HCT116 (cell line): ENCODE measurements at places on chromosomes 11 and 22.
A peak's percentile ranks its signal among the peaks of the same experiment; 100 is the strongest.

DNA sequence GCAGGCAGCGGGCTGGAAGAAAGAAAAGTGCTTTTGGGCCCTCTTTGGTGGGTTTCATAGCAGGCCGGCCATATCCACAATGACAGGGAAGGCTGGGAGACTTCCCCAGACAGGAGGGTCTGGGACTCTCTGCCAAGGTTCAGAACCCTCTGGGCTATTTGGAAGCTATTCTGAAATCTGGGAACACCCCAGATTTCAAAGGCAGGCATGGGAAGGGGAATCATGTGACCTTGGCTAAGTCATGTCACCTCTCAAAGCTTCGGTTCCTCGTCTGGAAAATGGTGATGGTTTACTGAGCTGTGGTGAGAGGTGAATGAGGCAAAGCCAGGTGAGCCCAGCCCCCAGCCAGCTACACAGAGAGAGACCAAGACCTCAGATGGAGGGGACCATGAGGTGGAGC, 4.6 kb downstream of the CASTOR1 start:
- H3K27ac ChIP-seq, result no peak overlapping the region
- H3K4me1 ChIP-seq, result peaks cover 36% of the 10 kb centered on the region
- no peak for DNase-seq
- no peaks in the 10 kb centered on the region for H3K27me3 ChIP-seq
- H3K36me3 ChIP-seq, result no peaks in the 10 kb centered on the region

- no peak for DNase-seq
- no peak overlapping the region for H3K27ac ChIP-seq
- H3K4me3 ChIP-seq, result no peak overlapping the region
- no peaks in the 10 kb centered on the region for H3K36me3 ChIP-seq
- H3K4me1 ChIP-seq, result no peaks in the 10 kb centered on the region
- no peaks in the 10 kb centered on the region for H3K27me3 ChIP-seq
Observed at GRCh38 chr11:59223611-59224010, 10.9 kb upstream of the MPEG1 start.

DNA sequence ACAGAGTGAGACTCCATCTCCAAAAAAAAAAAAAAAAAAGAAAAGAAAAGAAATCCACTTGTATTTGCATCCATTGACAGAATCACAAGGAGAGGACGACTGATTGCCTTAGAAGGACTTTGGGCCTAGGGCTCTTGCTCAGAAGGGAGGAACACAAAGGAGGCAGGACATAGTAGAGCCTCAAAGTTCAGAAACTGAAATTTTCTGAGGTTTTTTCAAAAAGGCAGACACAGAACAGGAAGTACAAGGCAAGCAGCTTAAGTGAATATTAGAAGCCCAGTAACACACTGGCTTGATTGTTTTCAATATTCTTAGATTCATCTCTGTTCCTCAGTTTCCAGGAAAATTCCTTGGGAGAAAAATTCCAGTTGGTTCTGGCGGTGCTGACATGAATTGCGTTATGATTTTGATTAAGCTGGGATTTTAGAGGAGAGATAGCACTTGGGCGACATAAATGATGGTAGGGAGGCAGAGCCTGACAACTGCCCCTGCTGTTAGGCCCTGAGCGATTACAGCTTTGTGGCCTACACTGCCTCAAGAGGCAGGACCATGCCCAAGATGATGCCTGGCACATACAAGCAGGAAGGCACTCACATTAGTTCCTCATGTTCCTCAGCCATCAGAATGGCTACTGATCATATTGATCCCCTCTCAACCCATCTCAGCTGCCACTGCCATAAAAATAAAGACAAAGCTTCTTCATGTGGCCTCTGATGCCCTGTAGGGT, 15.3 kb downstream of the CLPB start:
- no peaks in the 10 kb centered on the region for H3K27me3 ChIP-seq
- DNase-seq, result no peak
- H3K36me3 ChIP-seq, result no peaks in the 10 kb centered on the region

DNA sequence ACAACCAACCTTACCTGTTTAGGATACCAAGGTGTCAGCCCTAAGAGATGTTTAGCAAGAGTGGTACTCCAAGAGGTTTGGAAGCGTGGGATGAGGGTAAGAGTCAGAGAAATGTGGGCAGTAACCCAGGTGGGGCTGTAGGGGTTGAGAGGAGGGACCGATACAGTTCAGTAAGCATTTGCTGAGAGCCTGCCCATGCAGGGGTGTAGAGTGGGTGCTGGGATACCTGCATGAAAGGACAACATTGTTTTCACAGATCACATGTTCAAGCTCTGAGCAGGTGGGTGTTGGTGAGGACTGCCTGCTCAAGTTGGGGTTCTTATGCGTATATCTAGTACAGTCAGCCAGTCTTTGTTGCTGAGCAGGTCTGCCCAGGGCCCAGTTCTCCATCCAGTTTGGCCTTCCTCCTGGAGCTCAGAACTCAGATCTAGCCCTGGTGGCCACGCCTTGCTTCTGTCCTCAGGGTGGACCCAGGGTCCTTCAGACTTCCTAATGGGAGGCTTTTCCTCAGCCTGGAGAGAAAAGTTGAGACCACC, 14.8 kb downstream of the PPFIBP2 start:
- H3K36me3 ChIP-seq, result no peaks in the 10 kb centered on the region
- H3K27ac ChIP-seq, result no peak overlapping the region
- H3K27me3 ChIP-seq, result peaks cover 7% of the 10 kb centered on the region; the same call in 1 of the 2 replicates
- no peak overlapping the region for H3K4me3 ChIP-seq
- H3K4me1 ChIP-seq, result no peaks in the 10 kb centered on the region

DNA sequence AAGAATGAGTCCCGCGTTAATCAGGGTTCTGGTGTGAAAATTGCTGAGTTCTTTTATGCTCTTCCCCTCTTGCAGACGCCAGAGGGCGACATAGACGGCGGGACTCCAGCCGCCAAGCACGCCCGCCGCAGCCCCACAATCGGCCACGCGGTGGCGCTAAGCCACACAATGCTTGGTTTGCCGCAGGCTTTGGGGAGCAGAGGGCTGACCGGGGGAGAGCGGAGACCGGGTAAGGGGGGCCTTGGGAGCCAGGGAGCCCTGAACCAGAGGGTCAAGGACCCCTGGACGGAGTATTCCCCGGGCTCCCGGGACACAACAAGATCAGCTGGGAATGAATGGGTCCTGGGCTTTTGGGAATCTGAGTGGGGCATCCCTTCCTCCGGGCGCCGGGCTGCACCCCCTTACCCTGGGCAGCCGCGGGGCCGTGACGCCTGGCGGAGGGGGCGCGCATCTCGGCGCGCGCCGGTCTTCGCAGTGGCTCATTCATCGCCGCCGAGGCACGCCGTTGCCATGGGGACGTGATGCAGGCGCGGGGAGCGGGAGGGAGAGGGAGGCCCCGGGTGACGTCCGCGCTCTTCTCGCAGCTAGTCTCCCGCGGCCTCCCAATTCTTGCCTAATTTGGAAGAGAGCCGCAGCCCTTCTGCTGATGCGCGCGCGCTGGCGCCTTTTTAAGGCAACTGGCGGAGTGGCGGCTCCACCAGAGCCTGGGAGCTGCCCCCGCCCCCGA, 12.2 kb upstream of the NPAS4 start:
- H3K4me1 ChIP-seq, result peaks cover 3% of the 10 kb centered on the region; the same call in 1 of the 2 replicates
- no peaks in the 10 kb centered on the region for H3K36me3 ChIP-seq
- peaks cover 16% of the 10 kb centered on the region; the same call in 1 of the 2 replicates for H3K27me3 ChIP-seq
- DNase-seq, result peak; percentile 62

DNA sequence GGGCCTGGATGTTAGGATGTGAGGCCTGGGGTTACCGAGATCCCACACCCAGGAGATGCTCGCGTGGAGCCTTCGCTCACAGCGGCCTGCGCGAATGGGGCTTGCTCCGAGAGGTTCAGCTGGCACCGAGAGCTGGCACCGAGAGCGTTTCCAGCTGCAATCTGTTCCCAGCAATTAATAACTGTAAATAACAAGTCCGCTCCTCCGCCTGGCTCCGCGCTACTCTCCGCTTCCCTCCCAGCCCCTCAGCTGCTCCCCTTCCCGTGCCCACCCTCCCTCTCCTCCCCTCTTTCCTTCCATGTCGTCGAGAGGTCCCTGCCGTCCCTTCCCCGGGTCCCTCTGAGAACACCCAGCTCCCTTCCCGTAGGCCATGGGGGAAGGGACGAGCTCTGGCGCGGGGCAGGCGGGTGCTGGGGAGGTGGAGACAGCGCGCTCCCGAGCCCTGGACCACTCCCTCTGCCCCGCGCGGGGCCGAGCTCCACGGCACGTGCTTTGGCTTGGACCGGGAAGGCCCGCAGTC, 110.8 kb downstream of the WNT7B start:
- H3K4me1 ChIP-seq, result no peaks in the 10 kb centered on the region
- H3K27ac ChIP-seq, result no peak overlapping the region
- H3K27me3 ChIP-seq, result no peaks in the 10 kb centered on the region
- H3K4me3 ChIP-seq, result no peak overlapping the region

- no peaks in the 10 kb centered on the region for H3K4me1 ChIP-seq
- H3K36me3 ChIP-seq, result no peaks in the 10 kb centered on the region
- no peak overlapping the region for H3K27ac ChIP-seq
Observed at GRCh38 chr22:48822278-48823233, 1005.1 kb downstream of the BRD1 start.

DNA sequence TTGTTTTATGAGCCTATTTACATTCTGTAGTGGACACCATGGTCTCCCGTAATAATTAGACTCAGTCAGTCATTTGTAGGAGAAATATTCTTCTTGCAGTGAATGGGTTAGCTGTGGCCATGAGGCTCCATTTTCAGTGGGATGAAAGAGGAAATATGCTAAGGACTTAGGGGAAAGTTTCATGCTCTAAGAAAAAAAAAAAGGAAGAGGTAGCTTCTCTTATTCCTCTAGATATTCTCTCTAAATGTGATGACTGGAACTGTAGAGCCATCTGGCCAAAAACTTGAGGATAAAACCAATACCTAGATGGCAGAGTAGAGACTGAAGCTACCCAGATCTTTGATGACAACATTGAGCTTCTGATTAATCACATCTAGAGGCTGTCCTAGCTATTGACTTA, 75.8 kb upstream of the SESN3 start:
- DNase-seq, result no peak
- H3K36me3 ChIP-seq, result no peaks in the 10 kb centered on the region
- H3K4me3 ChIP-seq, result no peak overlapping the region
- 0 out of 2 replicates have a peak, but pooled peaks cover 8% of the 10 kb centered on the region for H3K27me3 ChIP-seq
- H3K4me1 ChIP-seq, result no peaks in the 10 kb centered on the region
- no peak overlapping the region for H3K27ac ChIP-seq

GRCh38 chr11:134630861-134631260, 218.8 kb upstream of the B3GAT1 start:
- no peak overlapping the region for H3K27ac ChIP-seq
- no peaks in the 10 kb centered on the region for H3K4me1 ChIP-seq
- no peak for DNase-seq
- H3K27me3 ChIP-seq, result peaks cover 25% of the 10 kb centered on the region

DNA sequence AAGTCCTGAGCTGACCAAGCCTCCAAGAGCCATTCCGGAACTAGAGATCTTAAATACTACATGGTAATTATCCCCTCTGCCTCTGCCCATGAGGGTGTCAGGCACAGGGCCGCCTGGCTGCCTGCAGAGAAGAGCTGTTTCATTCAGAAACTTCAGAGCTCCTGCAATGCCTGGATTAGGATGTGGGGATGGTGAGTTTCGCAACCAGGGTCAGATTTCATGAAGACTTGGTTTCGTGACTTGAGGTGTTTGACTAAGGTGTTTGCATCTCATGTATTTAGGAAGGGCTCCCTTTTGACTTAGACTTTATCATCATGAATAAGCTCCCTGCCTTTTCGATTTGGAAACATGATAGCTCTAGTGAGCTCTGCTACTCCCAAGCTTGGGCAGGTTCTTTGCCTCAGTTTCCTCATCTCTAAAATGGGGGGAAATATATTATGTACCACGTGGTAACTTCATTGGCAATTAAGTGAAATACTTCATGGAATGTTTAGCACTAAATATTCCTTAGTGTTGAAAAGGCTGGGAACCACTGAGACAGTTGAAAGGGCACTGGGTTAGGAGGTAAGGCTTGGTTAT, 9.1 kb downstream of the TIMP3 start:
- H3K4me1 ChIP-seq, result no peaks in the 10 kb centered on the region
- DNase-seq, result no peak
- H3K4me3 ChIP-seq, result no peak overlapping the region
- H3K27me3 ChIP-seq, result peaks cover 15% of the 10 kb centered on the region; the same call in 1 of the 2 replicates
- no peak overlapping the region for H3K27ac ChIP-seq

DNA sequence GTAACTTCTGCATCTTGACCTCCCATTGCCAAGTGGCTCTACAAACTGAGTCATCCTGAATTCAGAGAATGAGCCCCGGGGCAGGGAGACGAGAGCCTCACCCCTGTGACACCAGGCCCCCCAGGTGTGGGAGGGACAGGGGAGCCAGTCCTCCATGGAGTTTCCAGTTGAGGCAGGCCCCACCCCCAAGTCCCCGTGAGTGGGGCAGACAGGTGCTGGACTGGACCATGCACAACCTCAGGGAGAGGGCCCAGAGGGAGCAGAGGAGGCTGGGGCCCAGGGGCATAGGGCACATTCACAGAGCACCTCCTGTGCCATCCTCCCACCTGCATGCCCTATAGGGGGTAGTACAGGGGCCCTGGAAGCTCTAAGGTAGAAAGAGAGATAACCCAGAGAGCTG, 180.8 kb downstream of the BRD1 start:
- DNase-seq, result no peak
- no peak overlapping the region for H3K27ac ChIP-seq
- H3K27me3 ChIP-seq, result no peaks in the 10 kb centered on the region
- H3K36me3 ChIP-seq, result no peaks in the 10 kb centered on the region
- H3K4me3 ChIP-seq, result no peak overlapping the region
- 0 out of 2 replicates have a peak, but pooled peaks cover 3% of the 10 kb centered on the region for H3K4me1 ChIP-seq

GRCh38 chr11:36360318-36360717, 64.2 kb downstream of the PRR5L start:
- H3K36me3 ChIP-seq, result no peaks in the 10 kb centered on the region
- H3K27me3 ChIP-seq, result peaks cover 54% of the 10 kb centered on the region
- no peak overlapping the region for H3K27ac ChIP-seq
- DNase-seq, result no peak

GRCh38 chr22:24430431-24431308, 3.3 kb downstream of the ADORA2A start:
- no peaks in the 10 kb centered on the region for H3K4me1 ChIP-seq
- no peak overlapping the region for H3K4me3 ChIP-seq
- no peak overlapping the region for H3K27ac ChIP-seq
- no peaks in the 10 kb centered on the region for H3K27me3 ChIP-seq

- H3K27me3 ChIP-seq, result no peaks in the 10 kb centered on the region
- H3K4me1 ChIP-seq, result peaks cover 12% of the 10 kb centered on the region
- no peak overlapping the region for H3K27ac ChIP-seq
- H3K36me3 ChIP-seq, result no peaks in the 10 kb centered on the region
- H3K4me3 ChIP-seq, result no peak overlapping the region
Observed at GRCh38 chr11:123159183-123159857, 35.7 kb downstream of the CLMP start.

DNA sequence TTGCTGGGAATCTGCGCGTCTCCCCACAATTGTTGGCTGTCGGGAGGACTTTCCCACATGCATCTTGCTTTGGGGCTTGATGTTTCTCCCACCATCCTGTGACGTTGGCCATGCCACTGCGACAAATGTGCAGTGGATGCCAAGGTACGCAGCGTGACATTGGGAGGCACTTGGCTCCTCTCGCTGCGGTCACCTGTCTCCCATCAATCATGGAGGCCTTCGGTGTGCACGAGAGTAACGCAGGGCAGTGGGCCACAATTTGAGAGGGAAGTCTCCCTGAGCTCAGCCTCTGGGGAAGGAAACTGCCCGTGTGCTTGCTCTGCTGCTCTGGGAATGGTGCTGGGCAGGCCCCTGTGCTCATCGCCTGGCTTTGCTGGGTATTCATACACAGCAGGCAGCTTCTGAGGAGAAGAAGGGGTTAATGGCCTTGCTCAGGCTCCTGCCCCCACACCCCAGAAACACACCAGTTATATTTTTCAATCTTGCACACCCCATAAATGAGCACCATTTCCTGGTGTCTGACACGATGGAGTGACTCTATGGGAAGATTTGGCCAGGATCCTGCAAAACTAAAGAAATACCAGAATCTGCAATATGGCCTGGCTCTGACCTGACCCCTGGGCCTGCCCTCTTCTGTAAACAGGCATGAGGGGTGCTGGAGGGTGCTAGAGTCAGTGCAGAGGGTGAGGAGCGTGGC, 153.5 kb downstream of the ADAMTS15 start:
- no peaks in the 10 kb centered on the region; the same call in 1 of the 2 replicates for H3K27me3 ChIP-seq
- H3K4me1 ChIP-seq, result no peaks in the 10 kb centered on the region
- no peak overlapping the region for H3K27ac ChIP-seq
- H3K4me3 ChIP-seq, result no peak overlapping the region
